ENCODE measurements at places on chromosomes 6 and 20.

DNA sequence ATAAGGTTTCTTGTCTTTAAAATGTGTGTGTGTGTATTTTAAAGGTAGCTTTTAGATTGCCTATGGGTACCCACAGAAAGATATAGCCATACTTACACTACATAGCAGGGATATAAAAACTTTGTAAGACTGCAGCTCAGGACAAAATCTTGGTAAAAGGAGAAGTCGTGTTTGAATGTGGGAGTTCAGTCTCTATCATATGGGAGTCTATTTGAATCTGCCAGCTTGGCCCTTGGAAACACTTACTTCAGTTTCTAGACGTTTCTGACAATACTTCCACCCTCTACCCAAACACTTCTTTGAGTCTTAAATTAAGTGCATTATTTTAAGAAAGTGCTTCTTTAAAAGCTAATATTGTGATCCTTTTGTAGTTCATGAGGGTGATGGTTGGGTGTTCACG, 155.7 kb downstream of the CARMIL1 start:
- no peak for DNase-seq

GRCh38 chr6:3006476-3006875, 6.8 kb downstream of the NQO2 start:
- DNase-seq: no peak

- no peak for DNase-seq
These were observed 35.6 kb upstream of the TRAM2 start for GRCh38 chr6:52612336-52613054.

DNA sequence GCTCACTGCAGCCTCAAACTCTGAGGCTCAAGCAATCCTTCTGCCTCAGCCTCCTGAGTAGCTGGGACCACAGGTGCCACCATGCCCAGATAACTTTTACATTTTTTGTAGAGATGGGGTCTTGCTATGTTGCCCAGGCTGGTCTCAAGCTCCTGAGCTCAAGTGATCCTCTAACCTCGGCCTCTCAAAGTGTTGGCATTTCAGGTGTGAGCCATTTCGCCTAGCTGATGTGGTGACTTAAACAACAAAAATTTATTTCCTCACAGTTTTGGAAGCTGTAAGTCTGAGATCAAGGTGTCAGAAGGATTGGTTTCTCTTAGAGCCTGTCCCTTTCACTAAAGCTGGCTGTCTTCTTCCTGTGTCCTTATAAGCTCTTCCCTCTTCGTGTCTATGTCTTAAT, 15.0 kb upstream of the JARID2 start:
- DNase-seq: no peak

- no peak for DNase-seq
These were observed 3.9 kb downstream of the SYNJ2 start for GRCh38 chr6:157985378-157986155.

GRCh38 chr6:30767158-30767943, 23.0 kb upstream of the IER3 start:
- DNase-seq: no peak

DNA sequence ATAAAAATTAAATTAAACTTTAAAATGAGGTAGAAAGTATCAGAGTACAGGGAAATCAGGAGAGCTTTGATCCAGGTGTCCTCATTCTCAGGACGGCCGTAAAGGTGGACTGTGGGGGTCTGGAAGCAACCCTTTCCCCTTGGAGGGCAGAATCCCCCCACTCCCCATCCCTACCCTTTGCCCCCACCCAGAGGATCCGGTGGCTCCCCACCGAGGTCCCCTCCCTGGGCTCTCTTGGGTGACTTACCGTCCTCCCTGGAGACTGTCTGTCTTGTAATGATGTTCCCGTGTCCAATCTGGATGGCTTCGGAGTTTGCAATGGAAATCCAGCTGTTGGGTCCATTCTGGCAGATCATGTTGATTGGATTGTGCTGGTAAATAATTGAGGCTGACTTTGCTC, 7.3 kb downstream of the ZBP1 start:
- DNase-seq: no peak

DNA sequence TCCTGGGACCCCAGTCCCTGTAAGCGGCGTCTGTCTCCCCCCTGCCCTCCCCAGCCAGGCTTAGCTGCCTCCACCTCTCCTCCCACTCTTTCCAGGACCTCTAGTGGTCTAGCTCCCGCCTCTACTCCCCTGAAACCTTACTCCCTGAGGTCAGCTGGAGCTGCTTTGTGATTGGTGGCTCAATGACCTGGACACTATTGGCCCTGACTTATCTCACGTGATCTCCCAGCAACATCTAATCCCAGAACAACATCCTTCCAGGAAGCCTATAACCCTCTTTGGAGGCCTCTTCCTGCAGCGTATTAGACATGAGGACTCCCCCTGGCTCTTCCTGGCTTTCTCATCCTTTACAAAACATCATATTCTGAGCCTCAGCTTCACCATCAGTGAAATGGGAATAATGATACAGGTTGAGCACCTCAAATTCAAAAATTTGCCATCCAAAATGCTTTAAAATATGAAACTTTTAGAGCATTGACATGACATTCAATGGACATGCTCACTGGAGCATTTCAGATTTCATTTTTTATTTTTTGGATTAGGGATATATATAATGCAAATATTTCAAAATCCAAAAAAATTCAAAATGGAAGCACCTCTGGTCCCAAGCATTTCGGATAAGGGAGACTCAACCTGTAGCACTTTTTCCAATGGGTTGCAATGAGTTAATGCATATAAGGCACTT, 16.3 kb upstream of the SRC start:
- no peak for DNase-seq

DNA sequence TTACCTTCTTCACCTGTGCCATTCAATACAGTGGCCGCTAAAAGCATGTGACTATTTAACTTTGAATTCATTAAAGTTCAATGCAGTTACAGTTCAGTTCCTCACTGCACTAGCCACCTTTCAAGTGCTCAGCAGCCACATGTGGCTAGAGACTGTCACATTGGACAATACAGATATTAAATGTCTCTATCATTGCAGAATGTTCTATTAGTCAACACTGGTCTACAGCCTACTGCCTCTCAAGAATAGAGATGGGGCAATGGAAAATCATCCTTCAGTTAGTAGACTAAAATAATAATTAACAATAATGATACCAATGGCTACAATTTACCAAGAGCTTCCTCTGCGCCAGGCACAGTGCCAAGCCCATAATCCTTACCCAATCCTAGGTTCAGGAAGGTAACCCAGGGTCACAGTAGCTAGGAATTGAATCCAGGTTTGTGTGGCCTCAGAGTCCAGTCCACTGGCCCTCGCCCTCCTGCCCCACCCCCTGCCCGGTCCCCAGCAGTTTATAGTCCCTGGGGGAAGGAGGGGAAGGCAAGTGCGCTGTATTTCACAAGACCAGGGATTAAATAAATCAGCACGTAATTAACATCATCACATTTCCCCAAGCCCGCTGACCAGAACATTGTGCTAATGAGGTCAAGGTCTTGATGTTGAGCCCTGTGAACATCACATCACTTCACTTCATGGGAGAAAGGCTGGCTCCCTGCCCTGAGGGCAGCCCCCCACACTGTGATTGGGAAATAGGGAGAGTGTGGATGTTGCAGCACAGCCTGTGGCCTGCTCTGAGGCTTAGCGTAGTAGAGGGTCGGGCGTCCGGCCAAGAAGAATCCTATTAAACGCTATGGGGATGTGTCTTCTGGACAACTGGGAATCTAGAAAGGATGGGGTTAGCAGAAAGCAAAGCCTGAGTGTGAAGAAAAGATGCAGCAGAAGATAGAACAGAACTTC, 147.2 kb downstream of the VEGFA start:
- peak; percentile 99 for DNase-seq

DNA sequence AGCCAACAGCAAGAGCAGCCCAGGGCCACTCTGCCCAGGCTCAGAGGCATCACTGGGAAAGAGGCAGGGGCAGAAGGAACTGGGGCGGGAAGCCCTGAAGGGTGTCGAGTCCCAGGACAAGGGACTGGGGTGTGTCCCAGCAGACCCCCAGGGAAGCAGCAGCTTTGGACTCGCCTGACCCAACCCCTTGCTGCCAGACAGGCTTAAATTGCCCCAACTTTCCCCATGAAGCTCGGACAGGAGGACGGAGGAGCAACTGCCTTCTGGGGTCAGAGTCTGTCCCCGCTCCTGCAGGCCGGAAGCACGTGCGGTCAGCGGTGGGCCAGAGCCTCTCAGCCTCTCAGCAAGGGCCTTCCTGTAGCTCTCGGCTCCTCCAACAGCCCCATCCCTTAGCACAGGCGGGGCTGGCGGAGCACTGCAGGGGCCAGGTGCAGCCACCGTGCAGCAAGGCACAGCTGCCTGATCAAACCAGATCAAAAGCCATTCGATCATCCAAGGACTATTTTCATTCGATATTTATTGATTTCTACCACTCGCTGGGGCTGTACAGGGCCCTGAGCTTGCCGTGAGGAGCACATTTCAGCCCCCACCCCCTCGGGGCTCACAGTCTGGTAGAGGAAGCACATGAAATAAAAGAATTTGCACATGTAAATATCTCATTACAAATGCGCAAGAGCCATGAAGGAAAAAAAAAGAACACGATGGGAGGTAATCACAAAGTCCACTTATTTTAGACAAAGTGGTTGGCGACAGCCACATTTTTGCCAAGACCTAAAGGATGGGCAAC, 31.8 kb upstream of the STX16 start:
- no peak for DNase-seq

DNA sequence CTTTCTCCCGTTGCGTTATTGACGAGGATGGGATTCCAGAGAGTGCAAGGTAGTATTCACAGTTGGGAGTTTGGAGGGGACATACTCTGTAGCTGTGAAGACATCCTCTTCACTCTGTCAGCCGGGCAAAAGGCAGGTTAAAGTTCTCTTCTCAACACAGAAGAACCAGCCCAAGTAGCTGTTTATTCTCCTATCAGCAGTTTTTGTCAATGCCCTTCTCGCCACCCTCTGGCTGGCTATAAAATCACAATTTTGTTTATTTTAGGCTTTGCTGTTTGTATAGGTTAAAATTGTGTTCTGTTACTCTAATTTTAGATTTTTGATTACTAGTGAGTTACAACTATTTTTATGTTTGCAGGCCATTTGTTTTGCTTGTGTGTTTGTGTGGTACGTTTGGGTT, 37.9 kb upstream of the MAS1 start:
- DNase-seq: peak; percentile 8

- no peak for DNase-seq
These were observed 55.0 kb upstream of the BHLHE23 start for GRCh38 chr20:63061771-63062100.

- peak; percentile 10 for DNase-seq
These were observed 199.1 kb downstream of the ERMARD start for GRCh38 chr6:169950558-169950957.

Data from fibroblast of villous mesenchyme (primary cell).